Thymus (tissue), 14 donors: ENCODE measurements at places on chromosomes 16 and 17.

DNA sequence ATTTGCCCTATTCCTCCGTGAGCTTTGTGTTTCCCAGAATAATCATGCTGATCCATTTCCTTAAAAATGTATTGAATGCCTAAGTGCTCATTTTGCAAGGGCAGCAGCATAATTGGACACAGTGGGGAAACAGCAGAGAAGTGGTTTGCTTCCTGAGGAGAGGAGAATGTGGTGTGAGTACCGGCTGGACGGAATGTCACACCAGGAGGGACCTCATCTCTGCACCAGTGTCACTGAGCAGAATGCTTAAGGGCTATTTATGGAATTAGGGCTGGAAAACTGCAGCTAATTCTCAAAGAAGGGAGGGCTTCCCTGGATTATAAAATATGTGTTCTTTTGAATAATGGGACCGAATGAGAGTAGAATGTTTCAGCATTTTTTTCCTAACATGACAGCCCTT, 1100.6 kb upstream of the RBFOX1 start:
- H3K36me3 ChIP-seq = no peaks in the 10 kb centered on the region
- no peak overlapping the region for H3K4me3 ChIP-seq
- H3K27me3 ChIP-seq = no peaks in the 10 kb centered on the region
- no peak for DNase-seq
- H3K27ac ChIP-seq = no peak overlapping the region
- H3K4me1 ChIP-seq = no peaks in the 10 kb centered on the region

DNA sequence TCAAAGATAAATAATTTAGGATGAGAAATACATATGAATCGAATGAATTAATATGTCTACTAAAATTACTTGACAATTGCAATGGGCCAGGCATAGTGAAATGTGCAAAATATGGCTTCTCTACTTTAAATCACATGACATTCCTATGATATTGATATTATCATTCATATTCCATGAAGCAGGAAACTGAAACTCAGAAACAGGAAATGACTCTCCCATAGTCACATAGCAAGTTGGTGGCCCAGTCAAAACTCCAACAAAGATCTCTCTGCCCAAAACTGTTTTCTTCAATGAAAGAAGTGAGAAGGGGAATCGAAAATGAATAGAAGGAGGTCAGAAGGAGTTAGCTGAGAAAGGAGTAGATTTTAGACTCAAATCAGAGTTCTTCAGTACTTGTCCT, 272.2 kb downstream of the CDH8 start:
- H3K27ac ChIP-seq = no peak overlapping the region
- no peak for DNase-seq
- no peaks in the 10 kb centered on the region for H3K27me3 ChIP-seq
- no peak overlapping the region for H3K4me3 ChIP-seq

GRCh38 chr16:56257666-56258342, 66.5 kb downstream of the GNAO1 start:
- no peak overlapping the region for H3K27ac ChIP-seq
- H3K36me3 ChIP-seq = no peaks in the 10 kb centered on the region
- H3K4me1 ChIP-seq = peaks cover 40% of the 10 kb centered on the region
- no peaks in the 10 kb centered on the region for H3K27me3 ChIP-seq
- H3K4me3 ChIP-seq = no peak overlapping the region

GRCh38 chr17:33209671-33210070, 83.4 kb downstream of the ASIC2 start:
- H3K27ac ChIP-seq = no peak overlapping the region
- H3K4me1 ChIP-seq = no peaks in the 10 kb centered on the region
- no peak overlapping the region for H3K4me3 ChIP-seq
- no peaks in the 10 kb centered on the region for H3K27me3 ChIP-seq
- DNase-seq = no peak
- H3K36me3 ChIP-seq = no peaks in the 10 kb centered on the region

DNA sequence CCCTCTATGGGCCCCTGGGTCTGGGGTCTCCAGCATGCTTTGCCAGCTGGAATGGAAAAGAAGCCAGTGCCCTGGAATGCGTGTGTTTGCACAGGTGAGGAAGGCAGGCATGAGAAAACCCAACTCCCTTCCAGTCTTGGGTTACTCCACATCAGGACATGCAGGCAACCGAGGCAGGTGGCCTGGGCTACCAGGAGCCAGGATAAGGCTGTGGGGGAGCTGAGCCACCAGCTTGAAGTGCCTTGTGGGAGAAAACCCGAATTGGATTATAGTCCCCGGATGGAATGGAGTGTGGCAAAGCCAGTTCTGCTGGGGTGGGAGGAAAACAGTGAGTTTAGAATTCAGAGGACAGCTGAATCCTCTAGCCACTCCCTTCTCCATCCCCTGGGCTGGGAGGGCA, 7.2 kb downstream of the SRCIN1 start:
- H3K27me3 ChIP-seq = peaks cover 37% of the 10 kb centered on the region
- H3K36me3 ChIP-seq = no peaks in the 10 kb centered on the region
- no peaks in the 10 kb centered on the region for H3K4me1 ChIP-seq
- no peak overlapping the region for H3K4me3 ChIP-seq
- no peak overlapping the region for H3K27ac ChIP-seq

DNA sequence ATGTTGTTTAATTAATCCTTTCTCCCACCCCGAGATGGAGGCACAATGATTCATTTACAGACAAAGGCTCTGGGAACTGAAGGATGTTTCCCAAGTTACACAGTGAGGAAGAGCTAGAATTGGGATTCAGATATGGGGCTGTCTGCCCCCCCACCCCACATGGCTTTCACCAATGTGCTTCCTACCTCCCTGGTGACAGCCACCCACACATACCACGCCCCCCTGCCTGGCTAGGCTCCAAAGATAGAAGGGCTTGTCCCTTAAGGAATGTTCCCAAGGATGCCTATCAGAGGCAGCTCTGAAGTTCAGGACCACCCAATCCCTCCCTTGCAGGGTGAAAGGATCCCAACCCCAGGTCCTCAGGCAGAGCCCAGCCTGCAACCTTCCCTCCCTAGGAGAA, 32.9 kb downstream of the CFAP20 start:
- no peaks in the 10 kb centered on the region for H3K4me1 ChIP-seq
- no peaks in the 10 kb centered on the region for H3K36me3 ChIP-seq

GRCh38 chr16:30786115-30786935, 680 bp downstream of the ZNF629 start:
- H3K27ac ChIP-seq = no peak overlapping the region
- H3K4me1 ChIP-seq = peaks cover 19% of the 10 kb centered on the region
- H3K4me3 ChIP-seq = peak overlapping the region; percentile 99

DNA sequence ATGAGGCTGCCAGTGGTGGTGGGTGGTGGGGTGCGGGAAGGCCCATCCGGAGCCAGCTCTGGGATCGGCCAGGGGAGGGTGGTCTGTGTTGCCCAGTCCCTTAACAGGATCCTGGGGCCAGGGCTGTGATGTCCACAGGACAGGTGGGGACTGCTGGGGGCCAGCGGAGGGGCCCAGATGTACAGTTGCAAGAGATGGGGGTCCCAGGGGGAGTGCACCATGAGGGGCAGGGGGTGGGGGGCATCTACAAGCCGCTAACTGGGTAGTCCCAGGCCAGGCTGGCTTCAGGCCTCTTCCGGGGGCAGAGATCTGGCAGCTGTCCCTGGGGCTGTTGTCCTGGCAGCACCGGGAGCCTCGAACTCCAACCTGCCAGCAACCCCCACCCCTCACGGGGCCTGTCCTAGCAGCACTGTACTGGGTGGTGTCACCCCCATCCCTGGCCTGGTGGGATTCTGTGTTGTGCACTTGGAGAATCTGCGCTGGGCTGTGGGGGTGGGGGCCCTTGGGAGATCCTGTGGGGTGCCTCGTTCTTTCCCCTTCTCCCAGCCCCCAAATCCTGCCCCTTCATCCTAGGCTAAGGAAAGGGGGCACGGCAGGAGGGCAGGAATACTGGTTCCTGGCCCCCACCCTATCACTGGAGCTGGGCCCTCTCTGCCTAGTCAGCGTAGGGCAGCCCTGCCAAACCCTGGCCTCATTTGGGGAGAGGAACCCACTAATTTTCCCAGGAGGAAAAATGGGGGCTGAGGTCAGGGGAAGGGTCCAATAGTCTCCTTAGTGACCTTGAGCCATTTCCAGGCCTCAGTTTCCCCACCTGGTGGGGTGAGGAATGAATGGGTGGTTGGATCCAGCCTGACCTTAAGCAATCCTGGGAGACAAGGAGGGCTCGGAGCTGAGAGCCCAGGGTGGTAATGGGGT, 1.4 kb downstream of the MTSS2 start:
- H3K27ac ChIP-seq = no peak overlapping the region
- peak overlapping the region; percentile 92 for H3K4me3 ChIP-seq
- H3K27me3 ChIP-seq = no peaks in the 10 kb centered on the region
- DNase-seq = no peak
- H3K4me1 ChIP-seq = peaks cover 61% of the 10 kb centered on the region

DNA sequence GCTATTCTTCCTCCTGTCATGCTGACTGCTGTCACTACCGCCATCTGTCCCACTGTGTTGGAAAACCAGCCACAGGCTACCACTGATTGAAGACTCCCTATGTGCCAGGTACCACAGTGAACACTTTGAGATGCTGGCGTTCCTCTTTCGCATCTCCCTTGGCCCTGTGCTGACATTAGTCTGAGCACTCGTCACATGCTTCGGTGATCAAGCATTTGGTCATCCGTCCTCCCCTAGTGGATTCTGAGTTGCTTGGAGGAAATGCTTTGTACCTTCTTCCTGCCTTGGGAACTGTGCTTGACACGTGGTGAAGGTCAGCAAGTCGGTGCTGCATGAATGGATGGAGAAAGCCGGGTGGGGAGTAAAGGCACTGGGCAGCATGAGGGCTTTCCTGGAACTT, 260.1 kb downstream of the SNX29 start:
- H3K4me1 ChIP-seq = no peaks in the 10 kb centered on the region
- DNase-seq = no peak
- H3K4me3 ChIP-seq = no peak overlapping the region
- H3K36me3 ChIP-seq = no peaks in the 10 kb centered on the region

GRCh38 chr17:41037853-41038350, 3.2 kb upstream of the KRTAP1-3 start:
- no peaks in the 10 kb centered on the region for H3K27me3 ChIP-seq
- H3K27ac ChIP-seq = no peak overlapping the region
- no peak for DNase-seq
- no peaks in the 10 kb centered on the region for H3K4me1 ChIP-seq
- H3K4me3 ChIP-seq = no peak overlapping the region

- DNase-seq = no peak
- H3K27me3 ChIP-seq = no peaks in the 10 kb centered on the region
- H3K4me1 ChIP-seq = no peaks in the 10 kb centered on the region
- H3K36me3 ChIP-seq = no peaks in the 10 kb centered on the region
- no peak overlapping the region for H3K27ac ChIP-seq
Measured at GRCh38 chr16:55214412-55214811, 109.6 kb upstream of the IRX6 start.

DNA sequence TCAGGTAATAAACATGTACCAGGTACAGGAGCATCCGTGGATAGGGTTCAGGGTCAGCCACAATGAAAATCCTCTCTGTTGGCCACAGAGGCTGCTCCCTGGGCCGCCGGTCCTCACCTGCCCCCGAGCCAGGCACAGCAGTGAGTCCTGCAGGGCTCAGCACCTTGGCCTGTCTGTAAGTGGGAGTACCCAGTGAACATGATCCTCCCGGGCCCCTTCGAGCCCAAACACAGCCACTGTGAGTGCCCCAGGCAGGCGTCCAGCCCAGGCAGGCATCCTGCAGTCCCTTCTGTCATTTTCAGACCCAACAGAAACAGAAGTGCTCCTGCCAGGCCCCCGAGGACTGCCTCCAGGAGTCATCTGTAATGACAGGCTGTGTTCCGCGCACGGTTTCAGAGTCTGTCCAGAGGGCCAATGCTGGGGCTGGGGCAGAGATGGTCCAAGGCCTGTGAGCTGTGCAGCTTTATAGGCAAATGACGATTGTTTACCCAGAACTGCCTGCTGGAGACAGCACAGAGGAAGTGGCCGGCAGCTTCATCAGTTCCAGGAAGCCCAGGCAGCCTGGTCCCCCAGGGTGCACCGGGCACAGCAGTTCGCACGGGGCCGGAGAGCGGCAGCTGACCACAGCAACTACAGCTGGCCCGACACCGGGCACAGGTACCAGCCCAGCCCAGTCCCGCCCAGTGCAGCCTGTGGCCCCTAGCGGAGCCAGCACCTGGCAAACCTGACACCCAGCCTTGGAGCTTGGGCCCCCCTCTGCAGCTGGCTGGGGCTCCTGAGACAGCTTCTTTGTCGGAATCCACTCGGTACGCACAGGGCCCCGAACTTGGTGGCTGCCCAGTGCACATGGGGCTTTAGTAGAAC, 13.2 kb downstream of the SLC7A5 start:
- DNase-seq = no peak
- peaks cover 42% of the 10 kb centered on the region for H3K4me1 ChIP-seq
- peak overlapping the region; percentile 54 for H3K27ac ChIP-seq
- no peak overlapping the region for H3K4me3 ChIP-seq
- peaks cover 5% of the 10 kb centered on the region for H3K36me3 ChIP-seq

DNA sequence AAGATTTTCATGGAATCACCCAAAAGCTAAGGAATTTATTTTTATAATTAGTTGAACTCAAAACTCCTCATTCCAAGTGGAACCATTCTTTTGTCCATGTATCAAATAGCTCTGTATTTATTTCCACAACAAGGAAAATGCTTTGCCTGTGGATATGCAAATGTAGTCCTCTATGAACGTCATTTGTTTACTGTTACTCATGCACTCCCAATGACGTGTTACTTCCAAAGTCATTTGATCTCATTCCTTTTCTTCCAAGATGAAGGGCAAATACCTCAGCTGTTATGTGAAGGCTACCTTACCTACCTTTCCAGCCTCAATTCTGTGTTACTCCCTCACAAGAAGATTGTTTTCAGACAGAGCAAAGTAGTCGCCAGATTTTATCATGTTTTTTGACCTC, 83.7 kb downstream of the ITFG1 start:
- no peak overlapping the region for H3K4me3 ChIP-seq
- H3K27ac ChIP-seq = no peak overlapping the region

GRCh38 chr16:379183-379960, 2.4 kb downstream of the PGAP6 start:
- no peak overlapping the region for H3K4me3 ChIP-seq
- peaks cover 32% of the 10 kb centered on the region for H3K4me1 ChIP-seq
- H3K27me3 ChIP-seq = peaks cover 27% of the 10 kb centered on the region
- DNase-seq = no peak
